ENCODE measurements at places on chromosomes 3 and 15.

DNA sequence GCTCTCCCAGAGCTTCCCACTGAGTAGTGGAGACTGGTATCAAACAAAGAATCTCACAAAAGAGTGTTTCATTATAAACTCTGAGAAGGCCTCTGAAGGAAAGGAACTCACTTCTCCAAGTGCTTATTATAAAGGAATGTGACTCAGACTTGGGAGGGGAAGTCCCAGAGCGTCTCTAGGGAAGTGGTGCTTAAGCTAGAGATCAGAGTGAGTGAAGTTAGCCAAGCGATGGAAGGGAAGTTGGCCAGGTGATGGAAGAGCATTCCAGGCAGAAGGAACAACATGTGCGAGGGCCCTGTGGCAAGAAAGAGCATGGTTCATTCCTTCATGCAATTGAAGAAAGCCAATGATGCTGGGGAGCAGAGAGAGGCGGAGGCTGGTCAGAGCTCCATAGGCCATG, 2.3 kb downstream of the XYLB start:
- DNase-seq, result no peak

- DNase-seq, result no peak
These were observed 20.7 kb downstream of the CLDN1 start for GRCh38 chr3:190301591-190301990.

DNA sequence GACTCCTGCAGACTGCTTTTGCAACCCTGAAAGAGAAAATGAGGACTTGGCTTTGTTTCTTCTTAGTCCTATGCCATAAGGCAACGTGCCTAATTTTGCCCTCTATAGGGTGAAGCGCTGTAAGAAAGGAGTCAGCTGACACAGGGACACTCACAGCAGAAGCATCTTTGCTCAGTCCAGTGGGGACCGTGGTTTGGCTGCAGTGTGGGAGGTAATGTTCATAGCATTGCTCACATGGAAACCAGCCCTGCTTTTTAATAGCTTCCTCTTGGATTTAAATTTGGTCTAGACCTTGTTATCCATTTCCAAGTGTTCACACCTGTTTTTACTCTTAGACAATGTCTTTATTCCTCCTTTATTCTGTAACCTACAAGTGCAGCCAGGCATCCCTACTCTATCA, 1032.1 kb downstream of the NTRK3 start:
- DNase-seq, result no peak

- DNase-seq, result no peak
These were observed 219.0 kb upstream of the LMCD1 start for GRCh38 chr3:8282541-8283165.

- DNase-seq, result no peak
These were observed 121.3 kb upstream of the THBS1 start for GRCh38 chr15:39459548-39459947.

Data from stimulated activated CD4-positive, alpha-beta T cell treated with anti-CD3 and anti-CD28 coated beads, Interleukin-1b, Interleukin-23, amount 100 ng/mL, for 1 hour (primary cell).